ENCODE measurements at places on chromosomes 2 and 18.

- no peak for DNase-seq
Measured at GRCh38 chr2:2919026-2919425, 458.6 kb downstream of the EIPR1 start.

- DNase-seq = no peak
Measured at GRCh38 chr2:233611284-233611683, 6.1 kb upstream of the UGT1A8 start.

GRCh38 chr2:46775722-46776121 lies 139.9 kb downstream of the MCFD2 start:
- no peak for DNase-seq

DNA sequence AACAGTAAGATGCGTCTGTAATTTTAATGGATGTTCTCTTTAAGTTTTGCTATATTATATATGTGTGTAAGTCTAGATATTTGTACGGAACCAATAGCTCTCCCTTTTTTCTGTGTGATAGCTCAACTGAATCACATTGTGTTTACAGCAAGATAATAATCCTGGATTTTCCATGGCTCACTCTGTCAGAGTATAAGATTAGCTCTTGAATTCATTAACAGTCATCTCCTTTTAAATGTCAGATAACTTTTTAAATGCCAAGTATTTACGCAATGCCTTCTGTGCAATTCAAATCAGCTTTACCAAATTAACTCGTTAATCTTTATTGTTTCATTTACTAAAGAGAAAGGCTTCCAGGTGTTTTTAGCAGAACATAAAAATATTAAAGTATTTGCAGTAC lies 76.9 kb downstream of the KIAA2012 start:
- DNase-seq = no peak

DNA sequence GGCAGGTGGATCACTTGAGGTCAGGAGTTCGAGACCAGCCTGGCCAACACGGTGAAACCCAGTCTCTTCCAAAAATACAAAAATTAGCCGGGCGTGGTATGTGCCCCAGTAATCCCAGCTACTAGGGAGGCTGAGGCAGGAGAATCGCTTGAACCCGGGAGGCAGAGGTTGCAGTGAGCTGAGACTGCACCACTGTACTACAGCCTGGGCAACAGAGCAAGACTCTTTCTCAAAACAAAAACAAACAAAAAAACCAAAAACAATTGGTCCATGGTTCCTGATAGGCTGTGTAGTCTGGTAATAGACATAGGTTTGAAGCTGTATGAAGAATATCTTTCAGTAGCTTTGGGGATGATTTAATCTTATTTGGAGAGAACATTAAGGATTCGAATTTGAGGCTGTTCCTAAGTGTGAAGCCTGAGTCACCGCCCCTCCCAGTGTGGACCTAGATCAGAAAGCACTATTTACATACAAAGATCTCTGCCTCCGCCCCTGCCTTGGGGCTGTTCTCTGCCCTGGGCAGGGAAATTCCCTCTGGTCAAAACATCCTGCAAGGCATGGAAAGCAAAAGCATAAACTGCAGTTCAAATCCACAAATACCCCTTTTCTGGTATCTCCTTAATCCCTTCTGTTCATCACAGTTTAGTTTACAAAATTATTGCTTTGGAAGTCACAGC lies 52.8 kb upstream of the PMAIP1 start:
- DNase-seq = no peak

GRCh38 chr2:10326151-10326616 lies 23.5 kb downstream of the HPCAL1 start:
- no peak for DNase-seq

- DNase-seq = no peak
Measured at GRCh38 chr18:56988022-56988421, 158.9 kb upstream of the BOD1L2 start.

DNA sequence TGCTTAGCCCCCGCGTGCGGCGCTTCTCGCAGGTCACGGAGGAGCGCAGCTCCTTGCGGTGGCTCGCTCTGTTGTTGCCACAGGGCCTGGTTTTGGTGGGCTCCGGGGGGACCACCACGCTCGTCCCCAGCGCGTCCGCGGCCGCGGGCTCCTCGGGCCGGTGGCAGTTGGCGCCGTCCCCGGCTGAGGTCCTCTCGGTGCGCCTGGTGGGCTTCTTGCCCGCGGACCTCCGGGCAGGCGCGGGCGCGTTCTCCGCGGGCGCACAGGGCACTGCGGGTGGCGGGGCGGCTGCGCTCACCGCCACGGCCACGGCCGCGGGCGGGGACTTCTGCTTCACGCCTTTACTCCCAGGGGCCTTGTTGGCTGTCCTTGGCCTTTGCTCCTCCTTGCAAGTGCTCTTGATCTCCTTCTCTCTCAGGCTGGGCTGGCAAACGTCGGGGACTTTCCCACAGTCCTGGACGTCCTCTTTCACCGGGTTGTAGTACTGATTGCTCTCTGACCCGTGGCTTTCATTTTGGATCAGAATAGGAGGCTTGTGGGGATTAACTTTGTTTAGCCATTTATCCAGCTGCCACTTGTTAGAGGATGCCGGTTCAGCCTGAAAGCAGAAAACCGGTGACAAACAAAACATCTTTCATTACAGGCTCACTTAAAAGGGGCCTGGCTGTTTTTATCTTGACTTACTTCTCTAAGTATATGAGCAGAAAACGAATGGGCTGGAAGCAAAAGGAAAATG lies 104.0 kb upstream of the REV1 start:
- DNase-seq = peak; percentile 53

Measured in thyroid gland (tissue), 4 donors.